Stimulated activated CD8-positive, alpha-beta memory T cell treated with anti-CD3 and anti-CD28 coated beads, Interleukin-4, amount 100 ng/mL, for 4 hours (primary cell): ENCODE measurements at places on chromosomes 5 and 9.

DNA sequence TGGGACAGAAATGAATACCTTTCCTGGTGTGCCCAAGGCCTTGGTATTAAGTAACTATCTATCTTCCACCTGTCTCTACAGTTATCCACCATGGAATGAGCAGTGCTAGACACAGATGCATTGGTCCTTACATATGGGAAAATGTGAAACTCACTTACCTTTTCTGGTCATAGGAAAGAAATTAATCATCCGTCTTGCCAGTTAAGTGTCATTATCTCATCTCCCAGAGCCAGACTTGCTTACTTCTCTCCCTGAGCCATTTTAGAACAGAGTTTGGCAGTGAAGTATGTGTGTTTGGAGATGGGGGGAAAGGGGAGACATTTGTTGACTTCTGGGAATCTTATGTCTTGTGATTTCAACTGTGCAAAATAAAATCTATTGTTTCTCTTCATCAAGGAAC, 1211.0 kb upstream of the CDH6 start:
- DNase-seq: no peak

GRCh38 chr5:97559827-97560598, 377.0 kb upstream of the RIOK2 start:
- no peak for DNase-seq

GRCh38 chr9:76756941-76757673, 7.1 kb upstream of the PCA3 start:
- no peak for DNase-seq

GRCh38 chr5:88770276-88771257, 112.4 kb downstream of the MEF2C start:
- no peak for DNase-seq

GRCh38 chr5:138659561-138659960, 84.4 kb upstream of the HSPA9 start:
- DNase-seq: no peak

DNA sequence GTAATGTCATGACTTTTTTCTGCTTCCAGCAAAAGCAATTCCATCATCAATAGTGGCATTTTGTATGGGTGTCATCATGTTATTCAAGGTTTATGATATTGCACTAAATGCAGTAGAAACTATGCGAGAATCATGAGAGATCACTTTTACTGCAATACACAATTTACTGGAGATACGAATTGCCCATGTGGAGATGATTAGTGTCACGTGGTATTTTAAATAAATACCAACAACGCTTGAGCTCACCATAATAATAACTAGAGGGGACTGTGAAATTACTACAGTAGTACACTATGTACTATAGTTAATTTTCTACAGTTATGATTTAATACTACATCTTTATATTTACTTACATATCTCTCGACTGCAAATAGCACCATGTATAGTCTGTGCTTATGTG, 49.7 kb downstream of the FAM174A start:
- DNase-seq: no peak

DNA sequence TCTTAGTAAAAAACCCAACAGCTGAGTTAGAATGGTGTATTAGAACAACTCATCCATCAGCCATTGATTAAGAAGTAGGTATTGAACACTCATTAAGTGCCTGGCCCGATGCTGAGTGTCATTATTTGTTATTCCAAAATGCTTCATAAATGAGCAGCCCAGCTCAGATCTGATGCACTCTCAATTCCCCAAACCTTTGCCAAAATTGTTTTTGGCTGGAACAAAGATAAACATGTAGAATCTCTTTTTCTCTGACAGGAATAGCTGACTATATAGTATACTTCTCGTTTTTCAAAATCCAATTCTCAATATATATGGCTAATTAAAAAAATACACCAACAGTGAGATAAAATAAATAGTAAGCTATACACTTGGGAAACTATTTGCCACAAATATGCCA, 20.0 kb upstream of the ANKRD55 start:
- DNase-seq: no peak

- no peak for DNase-seq
Measured at GRCh38 chr5:149001162-149001561, 61.7 kb downstream of the SH3TC2 start.

GRCh38 chr5:19865336-19866089, 122.5 kb downstream of the CDH18 start:
- DNase-seq: no peak

DNA sequence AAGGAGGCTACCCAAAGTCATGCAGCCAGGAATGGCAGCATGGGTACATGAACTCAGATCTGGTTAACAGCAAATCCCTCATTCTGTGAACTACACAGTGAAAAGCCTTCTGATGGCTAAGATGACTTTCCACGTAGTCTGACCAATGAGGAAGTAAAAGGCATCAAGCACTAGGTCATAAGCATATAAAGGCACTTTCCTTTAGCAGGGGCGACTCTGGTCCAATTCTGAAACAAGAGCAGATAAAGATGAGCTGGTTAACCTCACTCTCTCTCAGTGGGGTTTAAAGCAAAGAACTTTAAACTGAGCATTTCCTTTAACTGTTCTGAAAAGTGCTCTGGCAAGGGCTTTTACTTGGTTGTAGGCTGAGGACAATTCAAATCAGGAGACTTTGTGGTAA, 21.1 kb downstream of the PSMB7 start:
- DNase-seq: no peak

DNA sequence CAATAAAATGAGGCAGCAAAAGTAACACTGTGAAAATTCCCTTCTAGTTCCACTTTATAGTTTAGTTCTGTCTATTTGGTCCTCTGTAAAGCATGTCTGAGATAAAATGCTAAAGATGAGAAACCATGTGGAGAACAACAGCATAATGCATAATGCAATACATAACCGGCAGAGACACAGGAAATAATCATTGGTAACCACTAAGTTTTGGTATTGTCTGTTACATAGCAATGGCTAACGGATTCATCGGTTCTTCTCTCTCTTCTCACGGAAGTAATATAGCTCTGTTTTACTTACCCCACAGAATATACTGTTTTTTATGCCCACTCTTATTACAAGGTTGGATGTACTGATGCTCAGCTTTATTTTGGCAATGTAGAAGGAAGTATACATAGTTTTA, 158.9 kb downstream of the FAM174A start:
- DNase-seq: no peak

DNA sequence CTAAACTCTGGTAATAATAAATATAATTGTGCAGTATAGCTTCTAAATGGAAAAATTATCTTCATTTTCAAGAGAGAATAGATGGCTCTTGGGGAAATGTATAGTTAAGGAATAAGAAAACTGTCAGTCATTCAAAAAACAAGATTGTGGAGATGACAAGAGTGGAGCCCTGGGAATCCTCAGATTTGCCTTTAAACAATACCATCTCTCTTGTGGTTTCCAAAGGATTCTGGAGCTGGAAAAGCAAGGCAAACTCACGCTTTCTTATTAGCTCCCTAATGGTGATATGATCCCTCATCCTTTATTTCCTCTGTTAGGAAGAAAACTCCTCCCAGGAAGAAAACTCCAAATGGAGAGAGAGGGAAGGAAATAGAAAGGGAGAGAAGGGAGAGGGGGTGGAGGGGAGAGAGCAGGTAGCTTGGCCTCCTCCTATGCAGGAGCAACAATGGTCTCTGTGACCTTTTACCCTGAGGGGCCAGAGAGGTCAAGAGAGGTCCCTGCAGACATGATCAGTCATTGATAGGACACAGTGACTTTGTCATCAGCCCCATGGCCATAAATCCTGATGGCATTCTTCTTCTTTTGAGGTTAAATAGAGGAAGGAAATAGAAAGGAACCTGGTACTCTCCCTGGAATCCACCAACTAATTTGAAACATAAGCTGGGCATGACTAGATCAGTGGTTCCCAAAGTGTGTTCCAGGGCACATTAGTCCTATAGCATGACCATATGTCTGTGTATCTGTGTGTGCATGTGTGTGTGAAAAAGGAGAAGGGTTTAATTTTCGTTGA, 312.2 kb downstream of the ARRDC3 start:
- no peak for DNase-seq
